CD4-positive, alpha-beta T cell (primary cell): ENCODE measurements at places on chromosomes 1 and 21.

- peaks cover 11% of the 10 kb centered on the region for H3K36me3 ChIP-seq
- H3K27ac ChIP-seq, result peak overlapping the region; percentile 91
- H3K27me3 ChIP-seq, result no peaks in the 10 kb centered on the region
- no peak for DNase-seq
- H3K4me3 ChIP-seq, result peak overlapping the region; percentile 62
These were observed 108.2 kb downstream of the LTN1 start for GRCh38 chr21:28884481-28884880.

DNA sequence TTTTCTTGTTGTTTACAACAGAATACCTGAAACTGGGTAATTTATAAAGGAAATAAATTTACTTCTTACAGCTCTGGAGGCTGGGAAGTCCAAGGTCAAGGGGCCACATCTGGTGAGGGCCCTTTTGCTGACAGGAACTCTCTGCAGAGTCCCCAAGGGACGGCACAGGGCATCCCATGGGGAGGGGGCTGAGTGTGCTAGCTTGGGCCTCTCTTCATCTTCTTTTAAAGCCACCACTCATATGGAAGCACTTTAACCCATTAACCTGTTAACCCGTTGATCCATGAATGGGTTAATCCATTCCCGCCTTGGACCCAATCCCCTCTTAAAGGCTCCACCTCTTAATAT is 76.3 kb downstream of the OBSCN start:
- no peak for DNase-seq
- no peaks in the 10 kb centered on the region for H3K4me1 ChIP-seq
- H3K27me3 ChIP-seq, result no peaks in the 10 kb centered on the region
- H3K4me3 ChIP-seq, result no peak overlapping the region
- H3K36me3 ChIP-seq, result peaks cover 7% of the 10 kb centered on the region

GRCh38 chr1:24951810-24952412 is 21.8 kb upstream of the RUNX3 start:
- peaks cover 48% of the 10 kb centered on the region for H3K4me1 ChIP-seq
- H3K4me3 ChIP-seq, result no peak overlapping the region
- no peaks in the 10 kb centered on the region for H3K36me3 ChIP-seq
- H3K27ac ChIP-seq, result no peak overlapping the region
- no peaks in the 10 kb centered on the region for H3K27me3 ChIP-seq
- DNase-seq, result no peak

- H3K4me1 ChIP-seq, result no peaks in the 10 kb centered on the region
- no peak for DNase-seq
- no peaks in the 10 kb centered on the region for H3K36me3 ChIP-seq
- H3K27ac ChIP-seq, result no peak overlapping the region
- no peaks in the 10 kb centered on the region for H3K27me3 ChIP-seq
These were observed 464.1 kb upstream of the BEND5 start for GRCh38 chr1:49240709-49241221.

GRCh38 chr1:21439721-21440629 is at the start of gene NBPF3:
TSS of gene NBPF3 (plus strand) at chr1:21440137. CDS start at chr1:21445087, 4,950 bp downstream.
- H3K27ac ChIP-seq, result no peak within 1 kb of the TSS
- peak; percentile 85 for DNase-seq
- no peaks in the 10 kb centered on the region for H3K36me3 ChIP-seq
- peaks cover 19% of the 10 kb centered on the region for H3K4me1 ChIP-seq
- H3K27me3 ChIP-seq, result no peaks in the 10 kb centered on the region

DNA sequence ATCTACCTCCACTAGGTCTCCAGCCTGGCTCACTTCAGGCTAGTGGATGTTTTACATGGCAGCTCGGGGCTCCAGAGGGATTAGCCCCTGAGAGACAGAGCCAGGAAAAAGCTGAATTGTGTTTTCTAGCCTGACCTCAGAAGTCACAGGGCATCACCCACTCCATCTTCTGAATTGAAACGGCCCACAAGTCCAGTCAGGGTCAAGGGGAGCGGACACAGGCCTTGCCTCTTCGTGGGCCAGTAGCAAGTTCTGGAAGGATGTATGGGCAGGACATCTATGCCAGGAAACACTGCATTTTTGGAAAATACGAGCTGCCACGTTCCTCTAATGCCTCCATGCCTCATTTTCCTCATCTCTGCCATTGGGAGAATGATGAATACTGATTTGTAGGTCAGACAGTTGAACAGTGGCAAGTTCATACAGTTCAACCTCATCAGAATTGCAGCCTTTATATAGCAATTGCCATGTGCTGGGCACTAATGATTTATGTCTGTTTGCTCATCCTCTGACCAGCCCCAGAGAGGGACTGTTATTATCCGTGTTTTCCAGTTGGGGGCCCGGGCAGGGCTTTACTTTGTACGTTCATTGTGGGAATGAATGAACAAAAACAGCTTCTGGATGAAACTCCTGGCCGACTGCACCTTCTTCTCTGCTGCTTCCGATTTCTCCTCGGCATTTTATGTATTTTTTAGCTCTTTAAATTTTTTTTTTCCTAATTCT is 23.2 kb upstream of the PCBP3 start:
- peaks cover 27% of the 10 kb centered on the region for H3K4me1 ChIP-seq
- DNase-seq, result no peak
- H3K27ac ChIP-seq, result no peak overlapping the region
- H3K27me3 ChIP-seq, result no peaks in the 10 kb centered on the region
- H3K36me3 ChIP-seq, result no peaks in the 10 kb centered on the region
- H3K4me3 ChIP-seq, result no peak overlapping the region

DNA sequence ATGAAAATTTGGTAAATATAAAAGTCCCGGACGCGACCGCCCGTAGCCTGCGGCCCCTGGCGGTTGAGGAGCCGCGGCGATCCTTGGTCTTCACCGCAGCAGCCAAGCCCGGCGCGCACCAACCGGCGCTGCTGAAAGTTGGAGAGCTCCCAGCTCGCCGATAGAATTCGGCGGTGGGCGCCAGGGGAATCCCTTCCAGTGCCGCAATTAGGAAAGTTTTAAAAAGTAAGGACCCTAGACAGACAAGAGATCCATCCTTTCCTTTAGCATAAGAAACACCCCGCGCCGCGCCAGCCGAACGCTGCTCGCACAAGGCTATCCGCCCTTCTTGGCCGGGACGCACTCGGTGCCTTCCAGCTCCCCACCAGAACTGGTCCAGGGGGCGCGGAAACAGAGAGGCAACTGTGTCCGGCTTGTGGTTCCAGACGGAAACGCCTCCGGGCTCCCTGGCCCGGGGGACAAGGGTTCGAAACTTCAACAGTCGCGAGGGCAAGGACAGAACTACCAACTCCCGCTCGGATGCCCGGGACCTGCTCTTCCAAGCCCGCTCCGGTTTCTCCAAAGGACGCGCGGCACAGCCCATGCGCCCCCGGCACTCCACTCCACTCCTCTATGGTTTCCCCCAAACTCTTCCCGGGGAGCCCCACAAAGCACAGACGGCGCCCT is 1.7 kb downstream of the FAM78B start:
- H3K4me1 ChIP-seq, result peaks cover 17% of the 10 kb centered on the region
- H3K27me3 ChIP-seq, result peaks cover 35% of the 10 kb centered on the region
- H3K36me3 ChIP-seq, result no peaks in the 10 kb centered on the region
- no peak for DNase-seq
- no peak overlapping the region for H3K27ac ChIP-seq

GRCh38 chr1:86573763-86574484 is 27.0 kb downstream of the CLCA4 start:
- no peaks in the 10 kb centered on the region for H3K4me1 ChIP-seq
- DNase-seq, result no peak
- H3K4me3 ChIP-seq, result no peak overlapping the region
- H3K27ac ChIP-seq, result no peak overlapping the region

DNA sequence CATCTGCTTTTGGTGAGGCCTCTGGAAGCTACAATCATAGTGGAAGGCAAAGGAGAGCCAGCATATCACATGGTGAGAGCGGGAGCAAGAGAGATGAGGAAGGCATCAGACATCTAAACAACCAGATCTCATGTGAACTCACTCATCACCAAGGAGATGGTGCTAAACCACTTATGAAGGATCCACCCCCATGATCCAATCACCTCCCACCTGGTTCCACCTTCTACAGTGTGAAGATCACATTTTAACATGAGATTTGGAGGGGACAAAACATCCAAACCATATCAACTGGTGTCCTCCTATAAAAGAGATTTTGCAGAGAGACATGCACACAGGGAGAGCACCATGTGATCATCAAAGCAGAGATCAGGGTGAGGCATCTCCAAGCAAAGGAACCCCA is 578.6 kb downstream of the MATN1 start:
- H3K27ac ChIP-seq, result no peak overlapping the region
- no peak for DNase-seq
- no peaks in the 10 kb centered on the region for H3K4me1 ChIP-seq

GRCh38 chr1:26959722-26960624 is at the start of gene KDF1:
TSS of gene KDF1 (minus strand) at chr1:26960468. CDS start at chr1:26952380, 8,088 bp downstream.
- H3K4me3 ChIP-seq, result peak within 1 kb of the TSS; percentile 58
- H3K36me3 ChIP-seq, result no peaks in the 10 kb centered on the region
- H3K27ac ChIP-seq, result no peak within 1 kb of the TSS
- peaks cover 8% of the 10 kb centered on the region for H3K27me3 ChIP-seq
- peaks cover 18% of the 10 kb centered on the region for H3K4me1 ChIP-seq

- H3K4me1 ChIP-seq, result peaks cover 78% of the 10 kb centered on the region
- DNase-seq, result no peak
- no peaks in the 10 kb centered on the region for H3K27me3 ChIP-seq
- H3K4me3 ChIP-seq, result no peak overlapping the region
- H3K36me3 ChIP-seq, result peaks cover 76% of the 10 kb centered on the region
These were observed 22.7 kb downstream of the UBASH3A start for GRCh38 chr21:42426424-42426823.

GRCh38 chr21:32702702-32703101 is 25.1 kb downstream of the SYNJ1 start:
- peaks cover 7% of the 10 kb centered on the region for H3K4me1 ChIP-seq
- no peak overlapping the region for H3K4me3 ChIP-seq
- no peak for DNase-seq
- no peaks in the 10 kb centered on the region for H3K27me3 ChIP-seq
- no peak overlapping the region for H3K27ac ChIP-seq

DNA sequence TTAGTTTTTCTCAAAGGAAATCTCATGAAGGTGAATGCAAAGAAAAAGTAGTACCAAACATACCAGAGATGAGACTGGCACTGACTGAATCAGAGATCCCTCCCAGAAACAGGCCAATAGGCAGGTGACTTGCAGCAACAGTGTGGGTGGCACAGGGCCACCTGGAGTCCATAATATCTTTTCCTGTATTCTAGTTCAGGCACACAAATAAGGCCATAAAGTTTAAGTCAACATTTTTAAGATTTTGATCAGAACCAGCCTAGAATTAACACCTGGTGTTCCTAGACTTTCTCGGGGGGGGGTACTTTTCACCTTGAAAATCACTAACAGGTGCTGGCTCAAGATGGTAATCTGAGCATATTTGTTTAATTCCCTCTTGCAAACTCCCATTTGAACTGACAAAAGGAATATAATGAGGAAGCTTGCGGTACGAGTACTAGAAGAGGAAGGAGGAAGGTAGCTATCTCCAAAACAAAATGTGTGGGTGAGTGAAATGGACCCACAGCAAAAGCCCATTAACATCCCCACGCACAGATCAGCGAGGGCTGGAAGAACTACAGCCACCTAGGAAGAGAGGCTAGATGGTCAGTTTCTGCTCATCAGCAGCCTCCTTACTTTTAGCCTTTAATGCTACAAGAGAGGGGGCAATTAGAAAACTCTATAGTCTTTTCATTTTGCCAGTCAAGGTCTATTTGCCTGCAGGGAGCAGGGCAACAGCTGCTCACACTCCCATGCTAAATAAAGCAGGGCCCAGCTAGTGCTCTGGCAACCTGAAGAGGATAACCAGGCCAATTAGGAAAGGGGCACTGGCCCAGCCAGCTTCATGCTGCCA is 18.9 kb downstream of the SDE2 start:
- no peaks in the 10 kb centered on the region for H3K27me3 ChIP-seq
- peaks cover 5% of the 10 kb centered on the region for H3K4me1 ChIP-seq
- no peak overlapping the region for H3K4me3 ChIP-seq
- H3K27ac ChIP-seq, result no peak overlapping the region
- peaks cover 66% of the 10 kb centered on the region for H3K36me3 ChIP-seq
- DNase-seq, result no peak

DNA sequence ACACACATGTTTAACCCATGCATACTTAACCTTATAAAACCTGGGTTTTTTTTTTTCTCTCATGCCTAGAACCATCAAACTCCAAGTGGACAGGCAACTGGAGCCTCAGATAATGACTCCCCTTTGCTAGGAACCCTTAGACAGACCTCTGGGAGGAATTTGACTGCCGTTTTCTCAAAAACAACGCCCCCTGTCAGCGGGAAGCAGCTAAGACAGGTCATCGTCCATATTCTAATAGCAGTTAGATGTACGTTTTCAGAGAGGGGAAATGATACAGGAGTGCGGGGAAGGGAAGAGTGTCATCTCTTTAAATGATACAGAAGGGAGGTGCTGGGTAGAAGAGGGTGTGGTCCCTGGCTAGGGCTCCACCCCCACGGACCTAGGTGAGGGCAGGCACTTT is 34.7 kb downstream of the LRRC3 start:
- no peaks in the 10 kb centered on the region for H3K36me3 ChIP-seq
- no peak for DNase-seq
- H3K27me3 ChIP-seq, result no peaks in the 10 kb centered on the region
- H3K4me3 ChIP-seq, result no peak overlapping the region
- peaks cover 11% of the 10 kb centered on the region for H3K4me1 ChIP-seq

DNA sequence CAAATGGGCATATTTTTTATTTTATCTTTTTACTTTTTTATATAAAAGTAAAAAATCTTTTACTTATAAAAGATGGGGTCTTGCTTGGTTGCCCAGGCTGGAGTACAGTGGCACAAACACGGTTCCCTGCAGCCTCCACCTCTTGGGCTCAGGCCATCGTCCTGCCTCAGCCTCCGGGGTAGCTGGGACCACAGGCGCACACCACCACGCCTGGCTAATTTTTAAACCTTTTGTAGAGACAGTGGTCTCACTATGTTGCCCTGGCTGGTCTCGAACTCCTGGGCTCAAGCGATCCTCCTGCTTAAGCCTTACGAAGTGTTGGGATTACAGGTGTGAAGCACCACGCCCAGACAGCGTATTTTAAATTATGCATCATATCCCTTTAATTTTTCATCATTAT is 986 bp downstream of the H6PD start:
- no peaks in the 10 kb centered on the region for H3K36me3 ChIP-seq
- H3K27me3 ChIP-seq, result no peaks in the 10 kb centered on the region
- H3K27ac ChIP-seq, result peak overlapping the region; percentile 68
- no peak for DNase-seq

DNA sequence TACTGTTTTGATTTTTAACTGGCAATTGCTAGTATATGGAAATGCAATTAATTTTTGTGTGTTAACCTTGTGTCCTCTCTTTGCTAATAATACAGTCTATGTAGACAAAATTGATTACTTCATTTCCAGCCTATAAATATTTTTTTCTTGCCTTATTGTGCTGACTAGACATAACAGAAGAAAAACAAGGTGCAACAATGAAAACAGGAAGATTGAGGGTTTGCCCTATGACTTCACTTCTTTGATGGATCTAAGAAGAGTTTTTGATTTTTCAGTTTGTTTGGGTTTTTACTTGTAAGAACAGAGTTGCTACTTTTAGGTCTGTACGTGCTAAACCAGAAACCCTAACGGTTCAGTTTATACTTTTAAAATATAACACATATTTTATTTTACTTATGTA is 8.5 kb upstream of the CNIH4 start:
- H3K27ac ChIP-seq, result no peak overlapping the region
- peaks cover 8% of the 10 kb centered on the region for H3K4me1 ChIP-seq

- peaks cover 14% of the 10 kb centered on the region for H3K27me3 ChIP-seq
- H3K27ac ChIP-seq, result no peak overlapping the region
- DNase-seq, result no peak
- H3K4me3 ChIP-seq, result no peak overlapping the region
- H3K36me3 ChIP-seq, result no peaks in the 10 kb centered on the region
These were observed 991 bp downstream of the ANKRD35 start for GRCh38 chr1:145884675-145885074.
